ENCODE measurements at places on chromosomes 7 and 10.

GRCh38 chr10:24883176-24883575, 69.2 kb downstream of the PRTFDC1 start:
- no peak for DNase-seq

DNA sequence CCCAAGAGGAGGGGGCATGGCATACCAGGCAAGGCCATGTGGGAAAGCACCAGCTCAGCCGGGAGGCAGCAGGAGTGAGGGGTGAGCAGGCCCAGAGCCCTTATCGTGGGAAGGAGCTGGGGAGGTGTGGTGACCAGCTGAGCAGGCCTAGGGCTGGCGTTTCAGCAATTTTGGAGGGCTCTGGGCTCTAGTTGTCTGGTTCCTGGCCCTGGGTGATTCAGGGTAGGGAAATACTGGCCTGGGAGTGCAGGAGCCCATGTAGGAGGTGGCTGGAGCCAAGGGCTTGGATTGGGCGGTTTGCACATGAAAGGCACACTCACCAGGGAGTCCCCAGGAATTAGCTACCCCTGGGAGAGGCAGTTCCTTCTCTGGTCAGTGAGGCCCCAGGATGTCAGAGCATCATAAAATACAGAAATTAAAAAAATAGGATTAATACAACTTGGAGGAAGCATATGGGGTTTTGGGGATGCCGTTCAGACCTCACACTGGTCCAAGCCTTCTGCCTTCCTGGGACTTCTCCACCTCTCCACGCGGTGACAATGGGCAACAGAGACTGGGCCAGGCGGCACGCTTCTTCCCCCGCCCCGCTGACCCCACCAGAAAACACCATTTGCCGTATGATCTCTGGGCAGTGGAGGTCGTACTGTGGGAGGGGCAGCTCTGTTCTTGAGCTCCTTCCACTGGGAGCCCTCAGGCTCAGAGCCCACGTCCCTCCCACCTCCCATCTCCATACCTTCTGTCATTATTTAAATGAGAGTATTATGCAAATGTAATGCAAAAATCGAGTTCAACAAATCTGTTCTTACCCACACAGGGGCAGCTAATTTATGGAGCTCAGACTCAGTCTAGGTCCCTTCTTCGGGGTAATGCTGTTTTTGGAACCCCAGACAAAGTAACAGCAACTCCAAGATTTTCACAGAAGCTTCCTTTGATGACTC, 133.0 kb upstream of the FAM20C start:
- DNase-seq, result no peak

- DNase-seq, result no peak
Measured at GRCh38 chr10:49282306-49282705, 16.7 kb upstream of the C10orf71 start.

DNA sequence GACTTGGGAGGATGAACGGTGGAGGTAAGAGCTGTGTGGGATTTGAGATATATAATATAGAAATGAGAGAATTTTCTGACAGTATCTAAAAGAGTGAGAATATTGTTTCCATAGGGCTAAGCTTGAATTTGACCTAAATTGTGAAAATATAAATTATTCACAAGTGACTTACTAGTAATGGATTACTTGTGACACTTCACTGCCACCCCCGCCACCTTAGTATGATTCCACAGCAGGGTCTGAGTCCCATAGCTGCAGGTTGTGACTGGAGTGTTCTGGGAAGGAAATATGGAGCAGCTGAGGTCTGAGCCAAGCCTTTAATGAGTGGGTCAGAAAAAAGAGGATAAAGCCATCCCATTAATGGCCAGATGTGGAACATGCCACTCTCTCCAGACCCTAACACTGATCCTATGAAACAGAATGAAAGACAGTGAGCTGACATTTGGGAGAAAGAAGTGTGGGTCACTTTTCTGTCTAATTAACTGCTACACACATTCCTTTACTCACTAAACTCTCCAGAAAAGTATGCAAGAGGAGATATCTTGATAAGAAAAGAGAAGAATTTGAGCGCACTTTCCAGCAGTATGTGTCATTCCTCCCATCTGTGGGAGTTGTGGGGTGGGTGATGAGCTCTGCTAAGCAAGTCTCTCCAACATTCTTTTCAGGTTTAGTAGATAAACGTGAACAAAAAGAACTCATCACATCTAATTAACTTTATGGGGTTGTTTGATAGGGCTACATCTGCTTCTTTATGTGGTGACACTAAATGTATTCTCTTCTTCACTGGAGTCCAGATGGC, 1193.4 kb downstream of the SORCS3 start:
- DNase-seq, result no peak

DNA sequence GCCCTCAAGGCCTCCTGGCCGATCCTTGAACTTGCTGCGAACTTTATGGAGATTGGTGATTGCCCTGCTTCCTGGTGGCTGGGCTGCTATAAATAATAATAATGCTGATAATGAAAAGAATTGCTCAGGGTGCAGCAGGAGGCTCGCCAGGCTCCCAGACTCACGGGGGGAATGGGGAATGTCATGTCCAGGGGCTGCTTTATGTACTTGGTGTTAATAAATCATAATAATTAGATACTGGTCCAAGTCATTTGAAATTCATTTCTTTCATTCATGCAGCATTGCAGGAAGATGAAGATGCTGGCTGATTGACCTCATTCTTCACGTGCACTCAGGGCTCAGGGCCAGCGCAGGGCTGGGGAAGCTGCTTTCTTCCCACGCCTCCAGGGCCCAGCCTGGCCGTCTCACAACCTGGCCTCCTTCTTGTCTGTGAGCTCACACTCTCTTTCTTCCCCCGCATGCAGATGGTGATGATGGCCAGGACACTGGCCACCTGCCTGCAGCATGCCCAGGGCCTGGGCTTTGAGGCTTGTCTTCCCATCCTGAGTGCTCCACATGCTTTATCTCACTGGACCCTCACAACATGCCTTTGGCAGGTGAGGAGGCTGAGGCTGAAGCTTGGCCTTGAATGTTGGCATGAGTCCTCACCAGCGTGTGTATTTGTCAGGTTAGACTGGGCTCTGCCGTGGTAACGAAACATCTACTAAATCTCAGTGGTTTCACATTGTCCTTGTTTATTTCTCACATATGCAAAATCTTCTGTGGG, 138.4 kb upstream of the TNS3 start:
- DNase-seq, result no peak

DNA sequence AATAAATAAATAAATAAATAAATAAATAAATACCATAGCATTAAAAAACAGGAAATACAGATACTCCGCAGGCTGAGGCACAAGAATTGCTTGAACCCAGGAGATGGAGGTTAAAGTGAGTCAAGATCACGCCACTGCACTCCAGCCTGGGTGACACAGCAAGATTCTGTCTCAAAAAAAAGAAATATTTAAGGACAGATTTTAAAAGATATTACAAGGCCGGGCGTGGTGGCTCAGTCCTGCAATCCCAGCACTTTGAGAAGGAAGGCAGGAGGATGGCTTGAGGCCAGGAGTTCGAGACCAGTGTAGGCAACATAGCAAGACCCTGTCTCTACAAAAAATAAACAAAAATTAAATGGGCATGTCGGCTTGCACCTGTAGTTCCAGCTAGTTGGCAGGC, 17.5 kb upstream of the SNX8 start:
- DNase-seq, result no peak

GRCh38 chr10:110724937-110725336, 80.8 kb downstream of the RBM20 start:
- DNase-seq, result no peak

GRCh38 chr7:91039033-91039432, 225.2 kb upstream of the FZD1 start:
- DNase-seq, result no peak

- DNase-seq, result no peak
Measured at GRCh38 chr7:3754493-3755341, 453.7 kb downstream of the SDK1 start.

DNA sequence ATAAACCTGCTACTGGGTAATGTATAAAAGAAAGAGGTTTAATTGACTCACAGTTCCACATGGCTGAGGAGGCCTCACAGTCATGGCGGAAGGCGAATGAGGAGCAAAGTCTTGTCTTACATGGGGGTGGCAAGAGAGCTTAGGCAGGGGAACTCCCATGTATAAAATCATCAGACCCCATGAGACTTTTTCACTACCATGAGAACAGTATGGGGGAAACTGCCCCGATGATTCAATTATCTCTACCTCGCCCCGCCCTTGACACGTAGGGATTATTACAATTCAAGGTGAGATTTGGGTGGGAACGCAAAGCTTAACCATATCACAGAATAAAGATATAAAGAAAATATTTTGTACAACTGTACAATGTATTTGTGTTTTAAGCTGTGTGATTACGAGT, 39.4 kb upstream of the PLCE1 start:
- no peak for DNase-seq

DNA sequence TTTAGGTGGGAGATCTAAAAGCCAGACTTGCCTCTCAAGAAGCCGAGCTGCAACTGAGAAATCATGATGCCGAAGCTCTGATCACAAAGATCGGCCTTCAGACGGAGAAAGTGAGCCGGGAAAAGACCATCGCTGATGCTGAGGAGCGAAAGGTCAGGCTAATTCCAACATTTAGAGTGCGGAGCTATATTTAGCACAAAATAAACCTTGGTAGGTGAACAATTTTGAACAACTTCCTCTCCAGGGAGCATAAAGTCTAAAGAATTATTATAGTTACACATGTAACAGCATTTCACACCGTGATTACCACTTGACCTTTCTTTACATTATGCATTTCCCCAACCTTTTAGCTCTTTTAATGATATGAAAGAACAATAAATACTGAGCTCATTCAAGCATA, 166.7 kb downstream of the CDCA7L start:
- no peak for DNase-seq

DNA sequence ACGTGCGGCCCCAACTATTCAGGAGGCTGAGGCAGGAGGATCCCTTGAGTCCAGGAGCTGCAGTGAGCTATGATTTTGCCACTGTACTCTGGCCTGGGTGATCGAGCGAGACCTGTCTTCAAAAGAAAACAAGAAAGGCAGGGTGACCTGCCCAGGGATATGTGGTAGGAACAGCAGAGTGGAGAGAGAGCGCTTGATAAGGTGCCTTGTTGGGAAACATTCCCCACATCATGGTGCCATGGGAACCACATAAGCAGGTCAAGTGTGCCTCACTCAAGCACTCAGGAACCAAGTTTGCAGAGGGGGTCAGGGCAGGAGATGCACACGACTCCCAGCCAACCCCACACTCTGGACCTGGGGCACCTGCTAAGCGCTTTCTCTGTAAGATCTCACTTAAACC, 37.3 kb downstream of the PVRIG start:
- no peak for DNase-seq

- DNase-seq, result no peak
Measured at GRCh38 chr7:102467581-102468477, 3.0 kb downstream of the LRWD1 start.

GRCh38 chr7:25569765-25570164, 341.5 kb upstream of the NPVF start:
- no peak for DNase-seq

- DNase-seq, result no peak
Measured at GRCh38 chr7:112122144-112122543, 84.1 kb downstream of the DOCK4 start.

GRCh38 chr10:66777665-66778064, 148.2 kb upstream of the LRRTM3 start:
- no peak for DNase-seq

DNA sequence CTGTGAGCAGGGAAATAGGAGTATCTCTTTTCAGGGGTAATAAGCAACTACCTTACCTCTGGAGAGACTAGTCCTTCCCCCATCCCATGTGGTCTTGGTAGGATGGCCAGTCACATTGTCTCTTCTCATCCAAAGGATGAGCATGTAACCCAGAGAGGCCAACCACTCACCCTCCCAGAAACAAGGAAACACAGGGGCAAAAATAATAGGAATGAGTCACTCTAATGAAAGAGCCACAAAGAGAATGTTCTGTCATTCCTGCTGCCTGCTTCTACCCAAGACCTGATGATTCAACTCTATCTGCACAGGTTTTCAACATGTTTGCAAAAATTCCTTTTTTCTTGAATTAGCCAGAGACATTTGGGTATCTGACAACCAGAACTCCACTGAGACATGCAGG, 99.3 kb upstream of the NFE2L3 start:
- no peak for DNase-seq

DNA sequence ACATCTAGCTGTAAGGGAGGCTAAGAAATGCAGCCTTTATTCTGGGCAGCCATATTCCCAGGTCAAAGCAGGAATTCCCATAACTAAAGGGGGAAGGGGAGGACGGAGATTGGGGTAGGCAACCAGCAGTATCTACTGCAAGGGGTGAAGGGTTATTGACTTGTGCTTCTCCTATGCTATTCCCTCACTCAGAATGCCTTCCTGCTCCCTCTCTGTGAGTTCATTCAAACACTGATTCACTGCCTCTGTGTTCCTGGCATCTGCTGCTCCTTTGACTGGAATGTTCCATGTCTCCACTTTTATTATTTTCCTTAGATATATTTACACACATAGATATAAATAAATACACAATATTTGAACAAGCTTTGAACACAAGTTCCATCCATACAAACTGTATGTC, 11.1 kb downstream of the HTR7 start:
- no peak for DNase-seq

- no peak for DNase-seq
Measured at GRCh38 chr7:55382251-55382650, 17.1 kb downstream of the LANCL2 start.

GRCh38 chr10:23343591-23344240, 881 bp downstream of the C10orf67 start:
- DNase-seq, result no peak

GRCh38 chr10:97854743-97855142, 5.1 kb downstream of the GOLGA7B start:
- DNase-seq, result no peak

DNA sequence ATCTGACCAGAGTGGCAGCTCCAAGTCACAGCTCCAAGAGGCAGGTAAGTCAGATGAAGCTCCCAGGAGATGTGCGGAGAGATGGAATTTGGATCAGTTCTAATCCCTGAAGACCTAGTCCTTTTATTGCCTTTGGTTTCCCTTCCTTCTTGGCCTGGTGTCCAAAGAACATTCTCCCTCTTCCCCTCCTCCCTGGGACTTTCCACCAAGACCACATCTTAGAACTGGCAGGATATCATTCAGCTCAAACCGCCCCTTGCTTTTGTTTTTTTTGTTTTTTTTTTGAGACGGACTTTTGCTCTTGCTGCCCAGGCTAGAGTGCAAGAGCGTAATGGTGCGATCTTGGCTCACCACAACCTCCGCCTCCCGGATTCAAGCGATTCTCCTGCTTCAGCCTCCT, 190.8 kb downstream of the GFRA1 start:
- no peak for DNase-seq

- DNase-seq, result no peak
Measured at GRCh38 chr7:146961617-146962016, 845.0 kb downstream of the CNTNAP2 start.

GRCh38 chr10:78706256-78706655, 362.5 kb upstream of the ZMIZ1 start:
- DNase-seq, result no peak

GRCh38 chr7:84801396-84801795, 385.5 kb downstream of the SEMA3D start:
- no peak for DNase-seq

GRCh38 chr7:96224685-96225084, 97.2 kb downstream of the SLC25A13 start:
- no peak for DNase-seq

- DNase-seq, result no peak
Measured at GRCh38 chr10:121736315-121737130, 138.3 kb upstream of the FGFR2 start.
